Lung microvascular endothelial cell (primary cell): ENCODE measurements at places on chromosomes 12 and 14.
A peak's percentile ranks its signal among the peaks of the same experiment; 100 is the strongest.

DNA sequence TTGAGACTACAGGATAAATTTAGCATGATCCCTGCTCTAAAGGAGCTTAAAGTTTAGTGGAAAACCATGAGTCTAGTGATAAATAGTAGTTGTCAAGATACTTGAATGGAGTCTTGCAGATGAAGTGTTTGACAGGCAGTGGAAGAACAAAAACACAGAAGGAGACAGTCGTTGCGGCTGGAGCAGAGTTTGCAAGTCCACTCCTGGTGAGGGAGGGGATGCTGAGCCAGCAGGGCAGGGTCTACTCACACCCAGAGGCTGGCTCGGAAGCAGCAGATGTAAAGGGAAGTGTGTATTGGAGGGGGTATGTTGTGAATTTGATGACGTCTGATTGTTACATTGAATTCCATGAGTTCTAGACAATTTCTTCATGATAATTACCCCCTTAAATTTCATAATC lies 61.3 kb downstream of the TRAF3 start:
- no peak for DNase-seq

DNA sequence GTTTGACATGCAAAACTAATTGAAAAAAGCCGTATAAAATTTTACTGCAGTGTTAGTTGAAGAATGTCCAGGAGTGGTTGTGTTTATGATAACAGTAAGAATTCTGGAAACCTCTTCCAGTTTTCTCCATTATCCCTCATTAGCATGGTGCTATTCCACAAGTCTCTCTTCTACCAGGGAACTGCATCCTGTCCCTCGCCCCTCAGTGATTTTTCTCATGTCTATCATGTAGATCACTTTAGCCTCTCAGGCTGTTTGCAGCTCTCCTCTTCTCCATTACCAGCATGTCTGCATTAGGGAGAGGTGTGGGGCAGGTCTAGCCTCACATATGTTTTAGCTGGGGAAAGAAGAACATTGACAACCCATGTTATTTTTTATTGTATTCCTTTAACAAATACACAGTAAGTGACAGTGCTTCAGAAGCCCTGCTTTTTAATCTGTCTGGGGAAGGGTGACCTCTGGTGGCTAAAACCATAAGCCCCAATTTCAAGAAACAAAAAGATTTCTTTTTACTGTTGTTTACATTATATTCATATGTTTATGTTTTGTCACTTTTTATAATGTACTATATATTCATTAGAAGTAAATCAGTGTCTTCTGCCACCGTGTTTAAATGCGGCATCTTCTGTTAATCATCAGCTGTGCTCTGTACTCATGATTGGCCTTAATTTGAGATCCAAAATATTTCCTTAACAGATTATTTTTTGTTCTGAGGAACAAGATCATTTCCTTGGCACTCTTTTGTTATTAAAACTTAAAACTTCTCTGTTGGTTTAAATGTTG lies 70.7 kb downstream of the RASSF8 start:
- DNase-seq: peak; percentile 79

DNA sequence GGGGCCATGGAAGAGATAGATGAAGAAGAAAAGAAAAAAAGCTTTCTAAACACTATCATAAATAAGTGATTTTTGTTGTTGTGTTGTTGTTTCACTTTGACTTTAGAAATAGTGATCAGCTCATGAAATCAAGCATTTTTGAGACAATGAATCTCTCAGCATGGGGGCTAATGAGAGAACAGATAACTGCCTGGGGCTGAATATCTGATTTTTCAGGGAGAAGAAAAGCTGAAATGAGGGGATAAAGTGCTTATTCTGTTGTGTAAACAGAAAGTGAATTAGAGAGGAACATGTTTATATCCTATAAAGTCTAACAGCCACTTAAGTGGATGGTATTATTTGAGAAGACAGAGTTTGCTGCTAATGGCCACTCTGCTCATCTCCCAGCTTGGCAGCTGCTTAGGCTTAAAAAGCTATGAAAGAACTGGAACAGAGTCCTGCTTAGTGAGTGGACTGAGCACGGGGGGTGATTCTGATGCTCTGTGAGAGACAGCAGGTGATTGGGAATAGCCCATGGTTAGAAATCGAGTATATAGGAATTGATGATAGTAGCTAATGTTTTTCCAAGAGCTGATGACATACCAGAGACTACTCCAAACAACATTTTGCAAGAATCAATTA lies 646.1 kb upstream of the TMEM132C start:
- no peak for DNase-seq

DNA sequence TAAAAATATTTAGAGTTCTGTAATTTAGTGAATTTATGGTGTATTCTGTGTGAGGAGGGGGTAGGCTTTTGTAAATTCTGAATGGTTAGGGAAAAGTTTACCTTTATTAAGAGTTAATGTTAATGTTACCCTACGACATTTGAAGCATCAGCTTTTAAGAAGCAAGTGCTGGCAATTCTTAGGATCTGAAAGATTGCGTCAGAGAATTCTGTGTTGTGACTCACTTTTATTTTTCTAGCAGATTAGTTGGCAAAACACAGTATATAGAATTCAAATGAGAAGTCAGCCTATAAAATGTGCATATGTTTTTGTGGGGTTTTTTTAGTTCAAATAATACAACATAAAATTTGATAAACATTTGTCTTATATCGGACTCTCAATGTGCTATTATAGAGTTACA lies 97.6 kb downstream of the RAD52 start:
- no peak for DNase-seq

DNA sequence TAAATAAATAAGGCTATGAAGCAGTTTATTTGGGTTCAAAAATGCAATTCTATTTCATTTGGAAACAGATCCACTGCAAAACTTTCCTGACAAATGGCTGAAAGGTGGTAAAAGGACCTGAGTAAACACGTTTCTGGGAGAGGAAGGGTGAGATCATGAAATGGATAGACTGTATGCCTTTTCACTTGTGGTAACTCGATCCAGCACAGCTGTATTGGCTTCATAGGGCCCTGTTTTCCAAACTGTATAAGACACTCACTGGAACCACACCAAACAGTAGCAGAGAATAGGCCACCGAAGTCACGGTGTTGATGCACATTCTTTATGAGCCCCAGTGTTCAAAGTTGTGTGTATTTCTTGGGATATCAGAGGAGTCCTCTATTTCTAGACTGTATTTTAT lies 325.2 kb upstream of the DIO2 start:
- DNase-seq: no peak
